Kidney epithelial cell (primary cell): ENCODE measurements at places on chromosomes 12 and 14. TPM values are rescaled to one million over a fixed set of nuclear protein-coding genes. Genes with fewer than 3 reads are reported as not detected.

The MDGA2 gene
- 0.62 and 0.75 TPM in 2 replicates for total RNA-seq

The BCAT1 gene
- 89.1 and 103 TPM in 2 replicates for total RNA-seq

The TOGARAM1 gene
- total RNA-seq = 12.2 and 23.1 TPM in 2 replicates

The AKAP3 gene
- 4.0 and 6.6 TPM in 2 replicates for total RNA-seq

The OTX2 gene
- not detected in 2 replicates for total RNA-seq

The SAMD15 gene
- total RNA-seq = 1.9 and 15.5 TPM in 2 replicates

The AICDA gene
- total RNA-seq = 1.3 TPM in 2 replicates

The RHNO1 gene
- 18.8 and 20.3 TPM in 2 replicates for total RNA-seq

The KRT2 gene
- total RNA-seq = not detected in 2 replicates

The SLC7A7 gene
- 6.8 and 10.0 TPM in 2 replicates for total RNA-seq

The KRT80 gene
- 18.5 and 19.4 TPM in 2 replicates for total RNA-seq

The TSPAN11 gene
- 4.7 and 5.2 TPM in 2 replicates for total RNA-seq

The KCNC2 gene
- total RNA-seq = 0.14 TPM in 1 of 2 replicates, not detected in the other

The OR10G2 gene
- not detected in 2 replicates for total RNA-seq

The KITLG gene
- total RNA-seq = 11.5 and 12.9 TPM in 2 replicates

The PARP2 gene
- 16.2 and 22.2 TPM in 2 replicates for total RNA-seq

The CKB gene
- 67.7 and 78.7 TPM in 2 replicates for total RNA-seq

The SLC35F4 gene
- not detected in 2 replicates for total RNA-seq

The C12orf50 gene
- not detected in 2 replicates for total RNA-seq

The SRRM4 gene
- total RNA-seq = 0.27 and 0.42 TPM in 2 replicates

The TMPO gene
- total RNA-seq = 63.0 and 81.7 TPM in 2 replicates

The KRT71 gene
- total RNA-seq = not detected in 2 replicates

The KIF5A gene
- total RNA-seq = 1.2 and 1.9 TPM in 2 replicates

The MGP gene
- 2.2 and 4.0 TPM in 2 replicates for total RNA-seq

The RILPL1 gene
- 10.2 and 12.1 TPM in 2 replicates for total RNA-seq

The CMKLR1 gene
- total RNA-seq = under 0.01 and 1.4 TPM in 2 replicates

The TMEM233 gene
- 0.62 and 1.5 TPM in 2 replicates for total RNA-seq

The RNASE7 gene
- total RNA-seq = not detected in 2 replicates

The HCAR1 gene
- total RNA-seq = 0.62 and 0.79 TPM in 2 replicates

The NRXN3 gene
- 1.6 TPM in 2 replicates for total RNA-seq

The LALBA gene
- total RNA-seq = not detected in 2 replicates
